ENCODE measurements at places on chromosomes 2 and 18. TPM values are rescaled to one million over a fixed set of nuclear protein-coding genes. Genes with fewer than 3 reads are reported as not detected.

- DNase-seq, result no peak
These were observed 37.0 kb downstream of the SMCHD1 start for GRCh38 chr18:2692508-2692907.

GRCh38 chr2:73107211-73107926, 5.4 kb downstream of the RAB11FIP5 start:
- peak; percentile 41 for DNase-seq

Gene UNC80
- total RNA-seq, result 0.79 TPM

Gene CD226
- 0.17 TPM for total RNA-seq

Gene ABCG5
- total RNA-seq, result not detected

All from HT1080 (cell line).